ENCODE measurements at places on chromosomes 1 and 21.

GRCh38 chr1:44010935-44011471 is 19.6 kb downstream of the CCDC24 start:
- no peak for DNase-seq

DNA sequence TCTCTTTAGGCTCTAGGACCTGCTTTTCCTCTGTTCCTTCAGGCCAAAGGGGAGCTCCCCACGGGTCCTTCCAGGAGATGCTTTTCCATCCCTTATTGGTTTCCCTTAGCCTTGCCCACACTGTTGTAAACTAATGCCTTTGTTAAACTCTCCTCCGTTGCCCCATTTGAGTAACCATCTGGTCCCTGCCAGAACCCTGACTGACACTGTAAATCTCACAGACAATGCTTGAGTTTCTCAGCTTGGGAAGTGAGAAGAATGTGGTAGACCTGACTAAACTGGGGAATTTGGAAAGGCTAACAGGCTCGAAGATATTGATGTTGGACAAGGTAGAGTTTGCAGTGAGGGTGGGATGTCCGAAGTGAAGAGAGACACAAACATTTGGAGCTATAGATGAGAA is 11.4 kb downstream of the AKNAD1 start:
- no peak for DNase-seq

- DNase-seq = no peak
Observed at GRCh38 chr1:92538413-92539061, 51.8 kb upstream of the GFI1 start.

DNA sequence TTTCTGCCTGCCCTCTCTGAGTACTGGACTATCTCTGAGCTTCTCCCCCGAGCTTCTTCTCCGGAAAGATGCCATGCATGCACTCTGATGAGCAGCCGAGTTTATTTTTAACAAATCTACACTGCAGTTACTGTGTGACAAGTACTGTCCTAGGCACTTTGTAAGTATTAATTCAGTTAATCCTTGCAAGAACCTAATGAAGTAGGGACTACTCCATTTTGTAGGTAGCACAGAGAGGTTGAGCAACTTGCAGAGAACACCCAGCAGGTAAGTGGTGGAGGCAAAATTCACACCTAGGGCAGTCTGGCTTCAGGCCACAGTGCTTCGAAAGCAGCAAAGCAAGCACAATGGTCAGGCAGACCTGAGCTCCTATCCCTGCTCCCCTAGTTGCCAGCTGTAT is 3.8 kb upstream of the TAL1 start:
- DNase-seq = no peak

DNA sequence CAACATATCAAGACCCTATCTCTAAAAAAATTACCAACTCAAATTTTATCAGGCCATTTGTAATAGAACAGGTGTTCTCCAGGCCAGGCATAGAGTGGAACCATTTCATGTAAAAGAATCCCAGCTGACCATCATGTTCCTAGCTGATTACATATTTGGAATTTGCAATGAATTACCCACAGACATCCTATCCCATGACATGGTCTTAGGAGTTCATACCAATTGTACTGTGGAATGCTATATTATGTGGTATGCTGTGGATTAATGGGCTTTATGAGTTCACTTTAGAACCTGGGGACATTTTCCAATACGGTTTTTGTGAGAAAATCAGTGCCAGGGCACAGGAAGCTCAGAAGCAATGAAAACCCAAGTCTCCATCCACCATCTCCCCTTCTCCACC is 110.3 kb downstream of the ZNF281 start:
- DNase-seq = no peak

DNA sequence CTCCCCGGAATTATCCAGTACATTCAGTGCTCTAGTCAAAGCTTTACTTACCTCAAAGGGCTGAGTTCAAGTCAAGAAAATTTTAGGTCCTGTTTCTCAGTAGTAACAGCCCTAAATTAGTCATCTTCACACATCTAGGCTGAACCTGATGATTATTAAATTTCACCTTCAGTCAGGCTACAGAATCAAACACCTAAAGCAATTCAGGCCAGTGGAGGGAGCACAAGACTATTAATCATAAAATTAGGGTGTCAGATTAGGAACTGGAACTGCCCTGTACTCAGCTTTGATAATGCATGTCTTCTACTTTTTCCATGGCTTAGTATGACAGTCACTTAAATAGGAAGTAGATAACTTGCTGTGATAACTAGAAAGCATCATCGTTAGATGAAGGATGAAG is 28.4 kb upstream of the BCAS2 start:
- DNase-seq = no peak

GRCh38 chr1:81650776-81651175 is 150.0 kb upstream of the ADGRL2 start:
- DNase-seq = no peak

DNA sequence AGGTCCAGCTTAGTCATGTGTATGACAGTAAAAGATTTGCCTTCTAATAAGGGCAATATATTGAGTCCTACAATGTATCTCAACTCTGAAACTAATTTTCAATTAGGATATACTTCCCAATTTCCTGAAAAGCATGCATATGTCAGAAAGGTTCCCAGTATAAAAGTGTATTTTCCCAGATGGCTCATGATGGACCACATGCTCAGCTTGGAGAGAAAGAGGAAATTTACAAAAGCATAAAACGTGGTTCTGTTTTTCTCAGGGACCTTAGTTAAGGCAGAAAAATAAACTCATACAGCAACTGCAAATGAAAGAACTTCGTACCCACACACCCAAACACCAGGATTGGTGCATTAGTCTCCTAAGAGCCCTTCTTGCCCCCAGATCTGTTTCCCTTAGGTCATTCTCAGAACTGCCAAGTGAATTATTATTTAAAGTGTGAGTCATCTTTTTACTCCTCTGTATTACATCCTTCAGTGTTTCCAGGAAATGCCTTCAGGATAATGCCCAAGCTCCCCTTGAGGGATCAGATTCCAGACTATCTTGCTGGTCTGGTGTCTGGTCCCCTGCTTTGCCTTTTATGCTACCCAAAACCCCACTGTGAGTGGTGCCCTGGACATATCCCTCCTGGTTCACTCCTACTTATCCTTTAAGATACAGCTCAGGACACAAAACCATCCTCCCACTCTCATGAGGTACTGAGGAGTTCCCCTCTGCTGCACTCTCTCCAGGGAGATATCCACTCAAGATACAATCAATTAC is 57.4 kb downstream of the SSX2IP start:
- no peak for DNase-seq

GRCh38 chr1:116553386-116554115 is 17.3 kb downstream of the CD58 start:
- DNase-seq = no peak

- DNase-seq = no peak
Observed at GRCh38 chr1:89847191-89847729, 26.4 kb downstream of the LRRC8D start.

GRCh38 chr1:199157494-199157893 is 518.7 kb downstream of the PTPRC start:
- DNase-seq = no peak

- no peak for DNase-seq
Observed at GRCh38 chr1:94876362-94876761, 50.5 kb downstream of the CNN3 start.

GRCh38 chr1:75067975-75068374 is 66.2 kb upstream of the LHX8 start:
- no peak for DNase-seq

- no peak for DNase-seq
Observed at GRCh38 chr1:198143797-198144196, 13.0 kb upstream of the NEK7 start.

DNA sequence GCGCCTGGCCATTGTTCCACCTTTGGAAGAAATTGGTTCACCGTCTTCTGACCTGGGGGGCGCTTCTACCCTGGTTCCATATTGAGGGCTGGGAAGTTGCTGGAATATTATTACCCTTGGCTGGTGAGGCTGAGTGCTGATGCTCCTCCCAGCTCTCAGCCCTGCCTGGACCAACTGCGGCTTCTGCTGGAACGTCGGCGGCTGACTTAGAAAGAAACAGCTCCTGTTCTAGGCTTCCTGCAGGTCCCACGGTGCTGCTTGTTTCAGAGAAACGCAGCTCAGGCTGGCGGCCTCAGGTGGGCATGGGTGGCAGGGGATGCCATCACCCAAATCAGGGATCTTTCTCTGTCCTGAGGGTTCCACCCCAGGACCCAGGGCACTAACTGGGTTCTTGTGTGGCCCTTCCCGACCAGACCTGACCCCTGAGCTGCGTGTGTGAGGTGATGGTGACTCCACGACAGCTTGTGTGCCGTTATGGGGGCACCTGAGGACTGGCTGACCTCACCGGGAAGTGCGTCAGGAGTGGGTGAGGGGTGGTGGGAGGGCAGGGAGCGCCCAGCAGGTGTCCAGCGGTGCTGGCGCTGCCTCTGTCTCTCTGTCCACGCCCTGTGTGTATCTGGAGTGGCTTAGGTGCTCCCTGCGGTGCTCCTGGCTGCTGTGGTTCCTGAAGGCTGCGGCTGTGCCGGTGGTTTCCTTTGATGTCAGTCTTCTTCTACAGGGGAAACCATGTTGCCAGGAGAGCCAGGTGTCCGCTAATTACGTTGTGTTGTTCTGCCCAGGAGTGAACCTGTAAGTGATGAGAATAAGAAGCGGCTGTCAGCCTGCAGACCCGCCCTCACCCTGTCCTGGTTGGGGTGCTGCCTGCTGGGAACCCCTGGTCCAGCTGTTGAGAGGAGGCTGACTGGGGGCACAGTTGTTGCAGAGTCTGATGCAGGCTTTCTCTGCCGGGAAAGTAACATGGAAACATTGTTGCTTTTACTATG is 8.9 kb downstream of the SKI start:
- peak; percentile 66 for DNase-seq

GRCh38 chr1:114008993-114009392 is 29.7 kb downstream of the OLFML3 start:
- no peak for DNase-seq

DNA sequence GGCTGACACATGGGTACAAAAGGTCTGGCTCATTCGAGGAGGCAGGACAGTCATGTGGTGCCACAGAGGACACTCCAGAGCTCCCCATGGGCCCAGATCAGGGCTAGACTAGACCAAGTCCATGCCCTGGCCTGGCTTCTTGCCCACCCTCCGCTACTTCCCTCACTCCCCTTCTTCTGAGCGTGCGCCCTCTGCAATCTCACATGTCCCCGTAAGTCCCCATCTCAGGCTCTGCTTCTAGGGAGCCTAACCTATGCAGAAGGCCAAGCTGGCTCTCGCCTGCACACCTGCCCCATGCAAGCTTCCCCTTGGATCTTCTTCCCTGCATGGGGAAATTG is 553.6 kb downstream of the PTPRU start:
- no peak for DNase-seq

DNA sequence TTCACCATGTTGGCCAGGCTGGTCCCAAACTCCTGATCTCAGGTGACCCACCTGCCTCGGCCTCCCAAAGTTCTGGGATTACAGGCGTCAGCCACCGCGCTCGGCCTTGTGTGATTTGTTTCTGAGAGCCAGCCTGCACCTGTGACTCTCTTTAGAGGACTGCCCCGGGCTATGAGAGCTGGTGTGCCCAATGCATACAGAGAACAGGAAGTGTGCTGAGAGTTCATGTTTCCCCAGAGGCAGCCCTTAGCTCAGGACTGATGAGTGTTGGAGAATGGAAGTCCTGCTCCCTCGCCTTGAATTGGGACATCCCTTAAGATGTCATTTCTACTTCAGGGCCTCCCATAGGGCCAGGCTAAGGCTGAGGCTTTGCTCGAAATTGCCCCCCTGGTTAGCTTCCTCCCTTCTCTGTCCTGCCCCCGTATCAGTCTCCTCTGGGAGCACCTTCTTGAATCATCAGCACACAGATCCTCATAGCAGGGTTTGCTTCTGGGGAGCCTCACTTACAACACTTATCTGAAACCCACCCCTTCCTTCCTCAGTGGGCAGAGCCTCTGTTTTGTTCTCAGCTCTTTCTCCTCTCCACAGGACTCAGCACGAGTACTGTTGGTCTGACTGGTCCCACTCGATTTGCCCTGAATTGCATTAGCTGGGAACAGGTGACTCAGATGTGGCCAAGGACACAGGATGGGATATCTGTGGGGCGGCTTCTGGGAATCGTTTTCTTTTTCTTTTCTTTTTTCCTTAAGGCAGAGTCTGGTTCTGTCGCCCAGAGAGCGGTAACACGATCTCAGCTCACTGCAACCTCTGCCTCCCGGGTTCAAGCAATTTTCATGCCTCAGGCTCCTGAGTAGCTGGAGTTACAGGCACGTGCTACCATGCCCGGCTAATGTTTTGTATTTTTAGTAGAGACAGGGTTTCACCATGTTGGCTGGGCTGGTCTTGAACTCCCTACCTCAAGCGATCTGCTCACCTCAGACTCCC is 80.1 kb downstream of the UBIAD1 start:
- DNase-seq = no peak

GRCh38 chr1:230185076-230186001 is 118.3 kb downstream of the GALNT2 start:
- no peak for DNase-seq

DNA sequence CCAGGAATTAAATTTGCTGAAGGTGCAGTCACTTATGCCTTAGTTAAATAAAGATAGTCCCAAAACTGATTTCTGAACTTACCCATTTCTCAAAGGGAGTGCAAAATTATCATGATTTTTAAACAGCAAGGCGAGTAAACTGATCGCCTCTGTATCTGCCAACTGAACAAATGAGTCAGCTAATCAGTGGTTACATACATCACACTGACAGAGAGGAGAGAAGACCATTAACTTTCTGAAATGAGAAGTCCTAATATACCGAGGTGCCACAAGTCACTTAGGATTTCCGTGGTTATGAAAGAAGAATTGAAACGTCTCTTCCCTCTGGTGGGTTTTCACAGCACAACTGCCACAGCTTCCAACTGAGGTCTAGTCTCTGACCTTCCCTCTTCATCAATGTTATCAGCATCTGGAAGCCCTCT is 400.7 kb downstream of the SMYD3 start:
- DNase-seq = no peak

DNA sequence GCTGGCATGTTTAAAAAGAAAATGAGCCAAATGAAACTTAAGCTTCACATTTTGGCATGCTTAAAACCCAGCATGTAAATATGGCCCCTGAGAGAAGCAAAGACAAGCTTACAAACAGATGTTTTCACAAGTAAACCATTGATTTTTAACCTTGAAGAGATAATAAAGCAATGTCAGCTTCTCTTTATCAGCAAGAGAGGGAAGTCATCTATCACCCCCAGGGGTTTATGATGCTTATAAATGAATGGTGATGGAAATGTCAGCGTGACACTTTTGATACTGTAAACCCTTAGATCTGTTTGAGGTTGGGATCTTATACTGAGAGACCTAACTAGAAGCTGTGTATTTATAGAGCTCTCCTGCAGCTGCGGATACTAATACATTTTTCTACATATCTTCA is 471.3 kb downstream of the PLA2G4A start:
- DNase-seq = no peak

DNA sequence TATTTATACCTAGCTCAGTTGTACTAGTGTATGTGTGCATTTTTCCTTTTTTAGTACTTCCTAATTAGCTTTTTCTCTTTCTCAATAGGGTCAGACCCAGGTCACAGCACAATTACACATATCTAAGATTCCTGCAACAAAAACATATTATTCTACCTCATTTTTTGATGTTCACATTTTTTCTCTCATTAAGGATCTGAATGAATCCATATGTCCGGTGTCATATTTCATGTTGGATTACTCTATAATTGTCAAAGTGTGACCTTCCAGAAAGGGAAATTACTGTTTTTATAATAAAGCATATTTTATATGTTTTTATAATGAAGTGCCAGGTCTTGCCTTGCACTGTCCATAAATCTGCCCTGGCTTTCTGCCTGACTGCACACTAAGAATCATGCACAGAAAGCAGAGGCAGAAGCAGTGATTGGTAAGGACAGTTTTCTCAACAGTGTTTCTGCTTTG is 143.7 kb downstream of the KCNT2 start:
- no peak for DNase-seq

GRCh38 chr21:45528981-45529784 is 13.1 kb downstream of the SLC19A1 start:
- no peak for DNase-seq
